ENCODE measurements at places on chromosomes 16 and 17.

DNA sequence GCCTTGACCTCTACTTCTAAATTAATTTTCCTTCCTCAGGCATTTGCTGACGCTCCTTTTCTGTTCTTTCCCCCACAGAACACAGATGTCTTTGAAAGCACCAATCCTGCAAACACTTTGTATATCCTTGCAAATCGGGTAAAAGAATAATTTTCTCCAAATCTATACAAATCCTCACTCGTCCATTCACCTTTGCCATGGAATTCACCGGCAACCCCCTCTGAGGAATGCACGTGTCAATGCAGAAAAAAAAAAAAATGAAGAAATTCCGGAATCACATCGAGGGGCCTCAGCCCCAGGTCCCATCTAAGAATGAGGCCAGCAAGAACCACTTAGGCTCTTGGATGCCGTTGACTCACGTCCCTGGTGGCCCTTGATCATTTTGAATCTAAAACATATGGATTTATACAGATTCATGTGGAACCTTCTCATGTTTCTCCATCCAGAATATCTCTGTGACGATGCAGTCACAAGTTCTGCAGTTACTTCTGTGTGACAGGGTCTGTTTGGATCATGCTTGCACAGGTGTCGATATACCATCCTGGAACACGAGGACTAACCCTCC, 136.9 kb downstream of the RBFOX3 start:
- DNase-seq = no peak

- DNase-seq = no peak
Measured at GRCh38 chr17:7732981-7733539, 15.5 kb downstream of the DNAH2 start.

DNA sequence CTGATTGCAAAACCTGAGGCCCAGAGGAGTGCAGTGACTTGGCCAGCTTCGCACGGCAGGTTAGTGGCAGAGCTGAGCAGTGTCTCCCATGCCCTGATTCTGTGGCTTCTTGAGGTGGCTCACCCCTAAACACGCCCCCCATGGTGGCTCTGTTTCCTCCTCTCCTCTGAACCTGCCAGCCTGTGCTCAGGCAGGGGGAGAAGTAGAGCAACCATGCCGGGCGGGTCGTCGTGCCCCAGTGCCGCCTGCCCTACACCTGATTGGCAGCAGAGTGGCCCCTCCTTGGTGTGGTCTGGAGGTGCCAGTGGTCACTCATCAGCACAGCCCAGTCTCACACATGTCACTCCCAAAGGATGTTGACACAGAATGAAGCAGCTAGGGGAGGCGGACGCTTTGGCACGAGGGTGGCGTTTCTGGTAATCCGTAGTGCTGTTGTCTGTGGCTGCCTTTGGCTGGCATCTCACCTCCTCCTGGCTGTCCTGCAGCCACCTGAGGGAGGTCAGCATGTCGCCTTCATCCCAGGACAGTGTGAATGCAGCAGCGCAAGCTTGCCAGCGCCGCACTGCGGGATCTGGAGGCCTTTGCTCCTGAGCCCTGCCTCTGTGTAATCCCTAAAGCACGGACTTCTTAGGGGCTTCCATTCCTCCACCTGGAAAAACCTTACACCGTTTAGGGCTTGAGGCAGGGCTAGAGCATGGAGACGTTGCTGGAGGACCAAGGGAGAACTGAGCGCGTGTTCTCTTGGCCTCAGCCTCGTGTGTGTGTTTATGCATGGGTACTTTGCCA, 294.7 kb downstream of the SEC14L1 start:
- DNase-seq = no peak

- peak; percentile 15 for DNase-seq
Measured at GRCh38 chr17:29844339-29845048, 85.5 kb downstream of the SSH2 start.

- no peak for DNase-seq
Measured at GRCh38 chr17:266701-267667, 85.5 kb upstream of the DOC2B start.

- peak; percentile 91 for DNase-seq
Measured at GRCh38 chr17:80575057-80575875, 30.6 kb downstream of the RPTOR start.

DNA sequence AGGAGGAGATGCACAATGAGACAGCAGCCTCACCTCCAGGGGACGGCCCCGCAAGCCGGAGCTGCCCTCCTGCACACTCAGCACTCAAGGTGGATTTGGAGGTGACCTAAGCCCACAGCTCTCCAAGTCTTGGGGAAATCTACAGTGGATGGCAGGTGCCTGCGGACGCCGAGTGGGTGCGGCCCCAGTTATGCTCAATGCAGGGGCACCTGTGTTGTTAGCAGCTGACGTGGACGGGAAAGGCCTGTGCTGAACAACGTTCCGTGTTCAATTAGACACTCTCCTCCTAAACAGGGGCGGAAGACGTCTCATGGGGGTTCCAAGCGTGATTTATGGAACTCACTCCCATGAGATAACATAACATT, 22.0 kb upstream of the METRNL start:
- no peak for DNase-seq

GRCh38 chr16:80883816-80884215, 79.4 kb upstream of the CDYL2 start:
- no peak for DNase-seq

DNA sequence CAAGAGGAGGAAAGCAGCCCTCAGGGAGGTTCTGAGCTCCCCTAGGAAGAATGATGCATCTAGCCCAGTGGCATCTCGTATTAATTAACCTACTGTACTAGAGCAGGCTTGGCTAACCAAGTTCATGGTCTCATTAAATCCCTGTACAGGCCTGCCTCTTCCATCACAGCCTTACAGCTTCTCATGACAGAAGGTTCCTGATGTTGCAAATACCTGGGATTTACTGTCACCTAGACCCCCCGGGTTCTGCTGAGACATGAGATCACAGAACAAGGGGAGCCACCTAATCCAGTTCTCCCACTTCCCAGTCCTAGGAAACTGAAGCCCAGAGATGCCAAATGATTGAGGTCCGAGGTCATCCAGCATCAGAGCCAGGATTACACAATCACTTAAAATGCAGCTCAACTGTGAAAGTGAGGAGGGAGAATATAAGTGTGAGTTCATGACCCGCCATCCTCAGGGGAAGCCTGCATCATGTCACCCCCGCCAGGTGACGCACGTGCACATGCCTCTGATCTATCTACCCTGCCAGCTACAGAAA, 23.9 kb downstream of the ACLY start:
- DNase-seq = no peak

GRCh38 chr16:25493136-25493811, 198.5 kb upstream of the HS3ST4 start:
- no peak for DNase-seq

DNA sequence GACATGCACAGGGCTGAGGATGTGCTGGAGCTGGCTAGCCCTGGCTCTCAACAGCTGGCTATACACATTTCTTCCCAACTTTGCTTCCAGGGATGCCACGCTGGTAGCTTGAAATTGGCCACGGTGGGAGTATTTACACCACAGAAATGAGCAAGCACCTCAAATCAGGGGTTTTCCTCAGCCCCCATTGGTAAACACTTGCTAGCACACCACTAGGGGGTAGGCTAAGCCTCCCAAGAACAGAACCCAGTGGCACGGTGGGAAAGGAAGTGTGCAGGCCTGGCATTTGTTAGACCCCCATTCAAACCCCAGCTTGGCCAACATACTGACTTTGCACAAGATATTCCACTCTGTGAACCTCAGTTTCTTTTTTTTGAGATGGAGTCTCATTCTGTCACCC, 12.9 kb downstream of the DRC3 start:
- DNase-seq = no peak

DNA sequence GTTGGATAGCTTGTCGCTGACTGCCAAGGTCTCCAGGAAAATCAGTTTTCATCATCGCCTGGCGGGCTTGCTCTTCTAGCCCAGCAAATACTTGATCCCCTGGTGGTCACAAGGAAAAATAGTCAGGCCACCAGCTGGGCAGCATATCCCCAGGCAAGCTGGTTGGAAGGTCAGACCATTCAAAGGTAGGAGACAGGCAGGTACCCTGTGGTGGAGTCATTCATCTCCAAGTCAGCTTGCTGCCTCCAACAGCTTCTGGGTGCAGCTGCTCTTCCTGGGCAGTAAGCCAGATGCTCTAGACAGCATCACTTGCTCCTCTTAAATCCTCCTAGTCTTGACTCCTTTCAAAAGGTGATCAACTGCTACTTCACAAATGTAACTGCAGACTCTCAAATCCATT, 16.0 kb downstream of the ZNF821 start:
- DNase-seq = peak; percentile 89

- no peak for DNase-seq
Measured at GRCh38 chr17:46736100-46736499, 82.4 kb downstream of the WNT3 start.

GRCh38 chr16:58815181-58815888, 81.2 kb upstream of the GOT2 start:
- DNase-seq = no peak

DNA sequence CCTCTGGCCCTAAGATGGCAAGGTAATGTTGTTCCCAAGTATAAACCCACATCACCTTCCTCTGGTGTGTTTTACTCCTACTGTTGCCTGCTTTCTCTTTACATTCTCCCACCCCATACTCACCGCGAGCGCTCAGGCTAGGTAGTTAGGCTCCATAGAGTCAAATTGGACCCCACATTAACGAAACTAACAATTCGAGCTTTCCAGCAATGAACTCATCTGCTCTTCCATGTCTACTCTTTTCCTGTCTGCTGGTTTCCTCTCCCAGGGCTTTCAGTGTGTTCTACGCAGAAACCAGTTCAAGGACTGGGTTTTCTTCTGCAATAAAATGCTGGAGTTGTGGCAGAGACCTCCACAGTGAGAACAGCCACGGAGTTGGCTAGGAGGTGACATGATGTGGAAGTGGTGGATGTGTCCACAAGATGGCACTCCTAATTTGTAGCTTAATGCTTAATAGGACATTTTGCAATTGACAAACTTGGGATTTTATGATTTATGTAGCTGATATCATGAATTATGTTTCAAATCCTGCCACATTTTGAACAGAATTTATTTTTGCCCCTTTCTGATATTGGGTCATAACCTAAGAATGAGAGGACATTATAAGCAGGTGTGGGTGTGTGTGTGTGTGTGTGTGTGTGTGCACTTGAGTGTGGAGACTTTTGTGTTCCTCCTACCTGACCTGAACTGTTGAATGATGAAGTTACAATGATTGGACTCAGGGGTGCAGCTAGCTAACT, 2.2 kb upstream of the UQCRC2 start:
- no peak for DNase-seq

DNA sequence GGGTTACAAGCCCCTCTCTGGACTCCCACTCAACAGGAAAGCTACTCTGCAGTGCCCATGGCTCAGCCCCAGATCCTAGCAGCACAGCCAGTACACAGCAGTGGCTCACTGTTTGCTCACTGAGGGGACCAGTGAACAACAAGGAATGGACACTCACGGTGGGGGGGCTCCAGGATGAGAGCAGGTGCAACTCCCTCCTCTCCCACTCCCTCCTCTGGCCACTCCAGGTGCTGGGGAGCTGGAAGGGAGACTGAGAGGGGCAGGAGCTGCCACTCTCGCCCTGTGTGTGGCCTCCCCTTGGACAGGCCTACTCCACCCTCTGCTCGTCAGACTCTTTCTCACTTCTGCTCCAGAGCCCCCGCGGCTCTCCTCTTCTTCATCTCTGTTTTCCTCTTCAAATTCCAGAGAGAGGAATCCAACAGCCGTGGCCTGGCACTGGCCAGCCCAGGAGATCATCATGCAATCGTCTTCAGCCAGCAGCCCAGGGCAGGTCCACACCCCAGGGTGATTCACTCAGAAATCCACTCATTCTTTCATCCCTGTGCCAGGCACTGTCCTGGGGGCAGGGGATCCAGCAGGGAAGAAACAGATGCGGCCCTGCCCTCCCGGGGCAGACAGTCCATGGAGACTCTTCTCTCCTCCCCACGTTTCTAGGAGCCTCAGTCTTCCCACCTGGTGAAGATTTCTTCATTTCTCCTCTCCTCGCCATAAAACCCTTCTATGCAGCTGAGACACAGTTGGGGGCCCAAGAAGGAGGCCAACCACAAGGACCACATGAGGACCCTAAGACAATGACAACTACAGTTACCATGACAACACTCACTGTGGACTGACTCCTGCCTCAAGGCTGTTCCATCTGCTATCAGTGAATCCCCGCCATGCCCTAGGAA, 30.7 kb downstream of the CFAP20 start:
- DNase-seq = peak; percentile 13

GRCh38 chr16:75624921-75625334, 1.8 kb upstream of the ADAT1 start:
- DNase-seq = no peak

- no peak for DNase-seq
Measured at GRCh38 chr16:83603723-83604570, 203.8 kb upstream of the HSBP1 start.

DNA sequence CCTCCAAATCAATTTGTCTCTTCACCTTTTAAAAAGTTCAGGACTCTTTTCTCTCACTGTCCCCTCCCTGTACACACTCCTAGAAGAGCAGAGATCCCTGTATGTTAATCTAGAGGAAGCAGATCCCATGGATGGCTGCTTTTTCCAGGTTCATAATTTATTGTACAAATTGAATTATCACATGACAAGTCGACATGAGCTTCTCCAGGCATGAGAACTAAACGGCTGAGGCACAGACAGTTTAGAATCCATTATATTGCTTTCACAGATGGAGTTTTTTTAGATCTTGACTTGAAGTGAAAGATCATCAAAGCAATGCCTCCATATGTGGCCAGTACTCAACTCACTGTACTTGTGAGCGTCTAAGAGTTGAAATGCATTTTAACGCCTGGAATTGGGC, 47.9 kb downstream of the RGS9 start:
- DNase-seq = no peak

DNA sequence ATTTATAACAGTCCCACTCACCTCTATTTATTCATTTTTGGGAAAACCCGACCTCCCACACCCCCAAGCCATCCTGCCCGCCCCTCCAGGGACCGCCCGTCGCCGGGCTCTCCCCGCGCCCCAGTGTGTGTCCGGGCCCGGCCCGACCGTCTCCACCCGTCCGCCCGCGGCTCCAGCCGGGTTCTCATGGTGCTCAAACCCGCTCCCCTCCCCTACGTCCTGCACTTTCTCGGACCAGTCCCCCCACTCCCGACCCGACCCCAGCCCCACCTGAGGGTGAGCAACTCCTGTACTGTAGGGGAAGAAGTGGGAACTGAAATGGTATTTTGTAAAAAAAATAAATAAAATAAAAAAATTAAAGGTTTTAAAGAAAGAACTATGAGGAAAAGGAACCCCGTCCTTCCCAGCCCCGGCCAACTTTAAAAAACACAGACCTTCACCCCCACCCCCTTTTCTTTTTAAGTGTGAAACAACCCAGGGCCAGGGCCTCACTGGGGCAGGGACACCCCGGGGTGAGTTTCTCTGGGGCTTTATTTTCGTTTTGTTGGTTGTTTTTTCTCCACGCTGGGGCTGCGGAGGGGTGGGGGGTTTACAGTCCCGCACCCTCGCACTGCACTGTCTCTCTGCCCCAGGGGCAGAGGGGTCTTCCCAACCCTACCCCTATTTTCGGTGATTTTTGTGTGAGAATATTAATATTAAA, 638 bp upstream of the TMEM88 start:
- DNase-seq = no peak

- no peak for DNase-seq
Measured at GRCh38 chr16:28027055-28027454, 36.5 kb downstream of the GSG1L start.

GRCh38 chr17:76440751-76441362, 12.1 kb downstream of the UBE2O start:
- DNase-seq = no peak

GRCh38 chr16:64730261-64730660, 391.6 kb downstream of the CDH11 start:
- DNase-seq = no peak

- DNase-seq = no peak
Measured at GRCh38 chr17:18042983-18043382, 3.8 kb downstream of the GID4 start.

GRCh38 chr16:62676306-62676705, 640.1 kb upstream of the CDH8 start:
- no peak for DNase-seq

Measured in NCI-H345 (cell line).